ENCODE measurements at places on chromosomes 12 and 14. TPM values are rescaled to one million over a fixed set of nuclear protein-coding genes. Genes with fewer than 3 reads are reported as not detected.

The ZDHHC22 gene
- not detected for total RNA-seq

The KRR1 gene
- 66.9 TPM for total RNA-seq

The SYNJ2BP gene
- 27.7 TPM for total RNA-seq

The B3GNT4 gene
- not detected for total RNA-seq

The AEBP2 gene
- total RNA-seq = 95.8 TPM

The SERPINA12 gene
- not detected for total RNA-seq

The GLIPR1L2 gene
- 4.6 TPM for total RNA-seq

The IL22 gene
- not detected for total RNA-seq

The DEPDC4 gene
- 1.2 TPM for total RNA-seq

The KRT75 gene
- not detected for total RNA-seq

DNA sequence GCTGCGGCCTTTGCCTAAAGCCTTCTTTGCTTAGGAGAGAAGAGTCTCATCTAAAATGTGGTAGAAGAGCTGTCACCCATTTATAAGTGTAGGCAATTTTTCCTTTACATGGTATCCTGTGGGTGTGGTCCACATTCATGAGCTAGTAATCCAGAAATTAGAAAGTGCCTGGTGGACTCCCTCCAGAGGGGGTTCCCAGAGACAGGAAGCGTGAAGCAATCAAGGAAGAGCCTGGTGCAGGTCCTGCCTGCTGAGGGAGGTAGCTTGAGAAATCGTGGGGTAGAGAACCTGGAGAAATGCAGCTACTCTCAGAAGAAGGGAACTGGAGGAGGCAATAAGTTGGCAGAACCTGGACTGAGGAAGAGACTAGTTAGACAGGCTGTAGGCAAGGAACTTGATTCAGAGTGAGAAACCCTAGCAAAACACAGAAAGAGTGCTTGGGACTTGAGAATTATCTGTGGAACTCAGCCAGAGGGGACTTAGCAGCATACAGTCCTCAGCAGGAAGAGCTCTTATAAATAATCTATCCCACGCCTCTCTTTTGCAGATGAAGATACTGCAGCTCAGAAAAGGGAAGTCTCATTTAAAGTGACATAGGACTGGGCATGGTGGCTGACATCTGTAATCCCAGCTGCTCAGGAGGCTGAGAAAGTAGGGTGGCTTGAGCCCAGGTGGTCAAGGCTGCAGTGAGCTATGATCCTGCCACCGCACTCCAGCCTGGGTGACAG lies 182.4 kb upstream of the CCND2 start:
- no peak for DNase-seq

- no peak for DNase-seq
Measured at GRCh38 chr12:118068445-118068844, 7.5 kb upstream of the WSB2 start.

GRCh38 chr12:125340791-125341190 lies 275.6 kb downstream of the AACS start:
- no peak for DNase-seq

GRCh38 chr12:110741341-110742095 lies 1.2 kb downstream of the PPP1CC start:
- no peak for DNase-seq

GRCh38 chr12:5248999-5249526 lies 182.8 kb upstream of the NTF3 start:
- DNase-seq = no peak

DNA sequence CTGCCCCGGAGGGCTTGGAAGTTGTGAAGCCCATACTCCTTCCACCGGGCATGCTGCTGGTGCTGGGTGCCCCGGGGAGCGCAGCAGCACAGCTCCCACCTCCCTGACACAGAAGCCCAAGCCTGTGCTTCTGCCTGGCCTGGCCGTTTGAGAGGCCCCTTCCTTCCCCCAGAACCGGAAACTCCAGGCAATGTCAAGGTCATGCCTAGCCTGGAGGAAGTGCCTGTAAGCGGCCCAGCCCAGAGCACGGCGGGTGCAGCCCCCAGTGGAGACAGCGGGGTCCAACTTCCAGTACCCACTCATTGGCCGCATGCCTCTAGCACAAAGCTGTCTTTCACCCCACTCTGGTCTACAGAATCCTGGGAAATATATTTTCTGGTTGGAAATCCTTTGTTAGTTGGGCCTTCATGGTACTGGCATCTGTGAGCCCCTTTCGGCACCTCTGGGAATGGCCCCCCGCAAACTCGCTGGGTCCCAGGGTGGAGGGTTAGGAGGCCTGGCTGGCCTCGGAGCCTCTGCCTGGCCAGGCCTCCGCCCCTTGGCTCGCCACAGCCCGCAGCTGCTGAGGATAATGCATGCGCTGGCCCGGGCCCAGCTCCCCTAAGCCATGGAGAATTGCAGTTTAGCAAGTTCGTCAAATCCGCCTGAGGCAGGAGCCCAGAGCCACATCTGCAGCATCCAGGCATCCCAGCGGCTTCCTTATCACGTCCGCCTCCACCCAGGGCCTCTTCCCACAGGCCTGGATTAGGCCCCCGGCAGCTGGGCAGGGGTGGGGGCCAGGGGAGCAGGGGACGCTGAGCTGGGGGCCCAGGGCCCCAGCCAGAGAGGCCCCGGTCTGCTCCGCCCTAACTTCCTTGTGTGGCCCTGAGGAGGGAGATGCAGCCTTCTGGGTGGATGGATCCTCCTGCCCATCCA lies 48.9 kb upstream of the DLK1 start:
- peak; percentile 77 for DNase-seq

- no peak for DNase-seq
Measured at GRCh38 chr12:4243091-4243490, 30.5 kb upstream of the CCND2 start.

DNA sequence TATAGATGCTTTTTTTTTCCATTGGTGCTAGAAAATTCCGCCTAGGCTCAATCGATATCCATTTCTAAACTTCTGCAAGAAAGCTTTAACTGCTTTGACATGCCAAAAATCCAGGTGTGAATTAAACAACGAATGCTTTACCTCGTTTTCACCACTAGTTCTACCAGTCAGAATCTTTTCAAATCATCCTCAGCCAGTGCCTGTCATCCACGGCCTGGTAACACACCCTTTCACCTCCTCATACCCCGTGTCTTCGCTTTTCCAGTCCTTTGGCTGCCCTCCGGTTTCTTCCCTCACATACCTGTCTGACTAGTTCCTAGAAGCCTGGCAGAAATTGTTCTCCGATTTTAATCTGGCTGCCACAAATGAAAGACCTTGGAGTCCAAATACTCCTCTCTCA lies 1.4 kb upstream of the PHC1 start:
- no peak for DNase-seq

- no peak for DNase-seq
Measured at GRCh38 chr14:89855961-89856656, 98.4 kb downstream of the EFCAB11 start.

DNA sequence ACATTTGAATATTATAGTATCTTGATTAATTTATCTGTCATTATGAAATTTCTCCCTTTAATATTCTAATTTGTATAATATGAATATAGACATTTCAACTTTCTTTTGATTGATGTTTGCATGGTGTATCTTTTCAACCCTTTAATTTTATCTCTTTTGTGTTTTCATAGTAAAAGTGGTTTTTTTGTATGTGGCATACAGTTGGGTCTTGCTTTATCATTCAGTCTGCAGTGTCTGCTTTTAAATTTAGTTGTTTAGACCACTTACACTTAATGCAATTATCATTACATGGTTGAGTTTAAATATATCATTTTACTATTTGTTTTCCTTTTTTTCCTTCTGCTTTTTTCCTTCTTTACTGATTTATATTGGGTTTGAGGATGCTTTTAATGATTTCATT lies 29.6 kb downstream of the CCDC91 start:
- no peak for DNase-seq

DNA sequence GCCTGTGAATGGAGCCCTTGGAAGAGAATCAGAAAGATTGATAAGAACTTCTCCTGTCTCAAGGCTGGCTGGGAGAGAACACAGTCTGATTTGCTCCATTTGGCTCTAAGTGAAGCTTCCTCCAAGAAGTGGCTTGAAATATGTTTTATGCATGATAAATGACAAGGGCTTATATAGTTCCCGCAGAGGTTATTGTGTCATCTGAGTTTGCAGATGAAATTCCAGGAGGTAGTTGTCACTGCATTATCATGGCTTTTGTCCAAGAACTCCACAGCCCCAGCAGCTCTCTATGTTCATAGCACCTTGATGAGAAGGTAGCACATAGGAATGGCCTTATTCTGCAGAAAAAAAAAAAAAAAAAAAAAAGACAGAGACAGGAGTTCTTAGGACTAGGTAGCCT lies 108.5 kb downstream of the DACT1 start:
- DNase-seq = no peak

DNA sequence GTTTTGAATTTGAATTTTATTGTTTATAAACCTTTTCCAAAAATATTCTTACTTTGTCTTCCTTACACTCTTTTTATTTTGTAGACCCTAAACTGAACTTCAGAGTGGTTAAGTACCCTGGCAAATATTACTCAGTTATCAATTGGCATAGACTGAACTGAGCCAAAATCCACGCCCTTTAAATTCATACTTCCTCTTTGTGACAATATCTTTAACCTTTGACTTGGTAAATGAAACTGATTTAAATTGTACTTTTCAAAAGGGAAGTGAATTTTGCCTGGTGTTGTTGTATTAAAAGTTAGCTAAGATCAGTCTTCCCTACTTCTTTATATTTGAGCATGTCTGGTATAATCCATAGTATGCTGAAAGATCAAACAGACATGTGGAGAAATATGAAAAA lies 184.3 kb upstream of the USP15 start:
- no peak for DNase-seq

- DNase-seq = no peak
Measured at GRCh38 chr14:30214461-30215090, 286.9 kb upstream of the PRKD1 start.

GRCh38 chr14:39766397-39767000 lies 334.3 kb upstream of the FBXO33 start:
- no peak for DNase-seq

DNA sequence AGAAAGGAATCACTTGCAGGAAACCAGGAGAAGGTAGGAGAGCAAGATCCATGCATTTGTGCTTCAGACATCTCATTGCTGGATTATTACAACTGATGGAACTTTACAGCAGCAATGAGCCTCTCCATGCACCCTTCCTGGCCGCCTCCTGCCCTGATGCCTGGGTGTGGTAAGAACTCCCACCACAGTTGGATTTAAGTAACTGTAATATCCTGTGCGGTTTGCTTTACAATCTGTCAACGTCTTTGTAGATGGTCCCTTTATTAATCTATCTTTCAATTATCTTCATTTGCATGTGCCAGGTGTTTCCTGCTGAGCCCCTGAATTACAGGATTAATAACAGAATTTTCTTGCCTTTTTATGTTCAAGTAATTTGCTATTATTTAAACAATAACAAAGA lies 1300.5 kb upstream of the TMEM132C start:
- DNase-seq = no peak

DNA sequence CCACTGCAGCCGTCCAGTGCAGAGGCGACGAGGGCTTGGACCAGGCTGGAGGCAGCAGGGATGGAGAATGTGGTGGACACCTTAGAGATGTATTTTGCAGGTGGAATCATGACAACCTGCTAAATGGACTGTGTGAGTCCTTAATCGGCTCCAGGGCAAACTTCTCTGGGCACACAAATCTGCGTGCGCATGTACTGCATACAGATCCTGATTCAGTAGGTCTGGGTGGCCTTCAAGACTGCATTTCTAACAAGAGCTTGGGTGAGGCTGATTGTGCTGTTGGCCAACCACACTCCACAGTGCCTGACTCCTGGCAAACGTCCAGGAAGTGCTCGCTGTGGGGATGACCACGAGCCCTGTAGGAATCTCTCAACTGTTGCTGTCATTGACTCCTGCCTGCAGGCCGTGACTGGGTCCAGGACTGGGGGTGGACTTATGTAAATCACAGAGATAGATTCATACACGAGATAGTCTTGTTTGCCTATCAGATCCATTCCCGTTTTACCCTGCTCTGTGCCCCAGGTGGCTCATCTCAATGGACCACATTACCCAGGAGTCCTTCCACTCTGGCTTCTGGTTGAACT lies 27.2 kb downstream of the JDP2 start:
- DNase-seq = peak; percentile 68

- no peak for DNase-seq
Measured at GRCh38 chr12:109082751-109083150, 10.5 kb downstream of the ALKBH2 start.

DNA sequence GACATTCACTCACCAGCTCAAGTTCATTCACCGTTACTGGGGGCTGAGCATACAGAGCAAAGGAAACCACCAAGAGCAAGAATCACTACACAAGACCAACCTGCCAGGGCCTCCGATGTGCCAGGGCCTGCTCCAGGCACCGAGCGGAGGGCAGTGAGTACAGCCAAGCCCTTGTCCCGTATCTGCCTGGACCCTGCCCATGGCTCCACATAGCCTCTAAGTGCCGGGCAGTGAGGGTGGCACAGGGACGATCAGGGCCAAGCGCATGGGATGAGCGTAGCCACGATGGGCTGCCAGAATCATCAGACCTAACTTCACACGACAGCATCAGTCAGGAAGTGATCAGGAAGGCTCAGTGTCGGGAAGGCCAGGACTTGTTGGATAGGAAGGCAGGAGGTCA lies 199.6 kb downstream of the BCL11B start:
- no peak for DNase-seq

- no peak for DNase-seq
Measured at GRCh38 chr12:48567731-48568130, 2.1 kb downstream of the LALBA start.

DNA sequence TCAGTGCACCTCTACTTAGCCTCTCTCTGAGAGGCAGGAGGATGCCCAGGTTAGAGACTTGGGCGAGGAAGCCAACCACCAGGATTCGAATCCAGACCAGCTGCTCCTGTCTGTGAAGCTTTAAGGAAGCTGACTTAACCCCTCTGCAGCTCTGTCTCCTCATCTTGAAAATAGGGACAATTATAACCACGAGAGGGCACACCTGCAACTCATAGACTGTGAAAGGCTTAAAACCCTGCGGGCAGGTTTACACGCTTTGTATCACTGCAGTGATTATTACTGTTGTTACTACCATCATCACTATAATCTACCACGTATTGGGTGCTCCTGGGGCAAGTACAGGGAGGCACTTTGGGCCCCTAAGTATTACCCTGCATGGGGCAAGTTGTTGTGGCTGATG lies 379.8 kb downstream of the VRK1 start:
- no peak for DNase-seq

DNA sequence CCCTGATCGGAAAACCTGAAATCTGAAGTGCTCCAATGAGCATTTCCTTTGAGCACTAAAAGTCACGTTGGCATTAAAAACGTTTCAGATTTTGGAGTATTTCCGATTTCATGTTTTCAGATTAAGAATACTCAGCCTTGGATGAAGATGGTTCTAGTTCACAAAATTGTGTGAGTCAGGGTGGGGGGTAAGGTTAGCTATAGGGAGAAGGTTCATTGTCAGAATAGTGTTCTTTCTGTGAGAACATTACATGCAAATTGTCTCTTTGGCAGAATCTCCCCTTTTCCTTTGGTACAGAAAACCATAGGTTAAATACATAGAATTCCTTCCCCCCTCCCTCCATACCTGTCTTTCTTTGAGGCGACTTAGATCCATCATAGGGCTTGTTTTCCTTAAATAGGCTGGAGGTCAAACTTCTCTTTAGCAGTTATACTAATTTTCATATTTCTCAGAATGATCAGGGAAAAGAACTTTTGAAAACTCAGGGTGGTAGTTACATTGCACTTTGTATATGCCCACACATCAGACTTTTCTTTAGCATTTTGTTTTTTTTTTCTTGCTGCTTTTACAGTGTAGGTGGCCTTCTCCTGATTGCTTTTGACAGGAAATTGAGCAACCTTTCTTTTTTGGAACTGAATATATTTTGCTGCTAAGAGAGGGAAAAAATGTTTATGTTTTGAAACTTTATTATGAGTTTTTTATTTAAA lies 503.5 kb downstream of the PCNX1 start:
- DNase-seq = no peak
